AML-193 (cell line): ENCODE measurements at places on chromosomes 12 and 14.

- no peak for DNase-seq
These were observed 125.0 kb upstream of the ATP2B1 start for GRCh38 chr12:89833337-89834252.

- no peak for DNase-seq
These were observed 7.8 kb downstream of the GLI1 start for GRCh38 chr12:57467212-57467874.

DNA sequence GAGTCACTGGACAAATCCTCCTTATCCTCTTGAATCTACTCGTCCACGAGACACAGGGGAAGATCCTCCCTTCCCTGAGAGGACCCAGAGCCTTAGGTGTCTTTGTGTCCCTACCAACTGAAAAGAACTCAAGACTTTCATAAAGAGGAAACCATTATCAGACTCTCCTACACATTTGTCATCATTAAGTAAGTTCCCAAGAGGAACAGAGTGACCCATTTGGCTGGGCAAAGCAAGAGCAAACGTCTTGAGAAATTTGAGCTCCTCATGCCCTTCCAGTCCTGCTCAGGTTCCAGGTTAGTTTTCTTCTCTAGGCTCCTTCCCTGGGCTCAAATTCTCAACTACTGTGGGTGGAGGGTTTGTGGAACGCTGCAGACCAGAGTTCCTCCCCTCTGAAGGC, 5.7 kb downstream of the MLF2 start:
- DNase-seq, result no peak

GRCh38 chr14:81471062-81471461, 62.6 kb downstream of the SEL1L start:
- no peak for DNase-seq

DNA sequence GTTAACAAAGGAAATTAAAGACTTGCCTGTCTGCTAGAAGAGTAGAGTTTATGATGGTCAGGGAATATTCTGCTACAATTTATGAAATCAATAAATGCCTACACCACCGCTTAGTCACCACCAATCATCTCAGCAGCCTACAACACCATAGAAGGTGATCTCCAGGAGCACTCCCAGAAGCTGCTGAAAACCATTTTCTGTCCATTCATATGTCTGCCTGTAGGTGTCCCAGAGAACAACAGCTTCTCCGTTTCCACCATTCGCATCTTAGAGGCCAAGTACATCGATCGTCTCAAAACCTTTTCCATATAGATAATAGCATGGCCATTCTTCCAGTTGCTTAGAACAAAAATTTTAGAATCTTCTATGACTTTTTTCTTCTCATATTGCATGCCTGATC, 303.4 kb downstream of the KCNC2 start:
- DNase-seq, result no peak

GRCh38 chr14:79050787-79051727, 880.9 kb downstream of the NRXN3 start:
- DNase-seq, result no peak

DNA sequence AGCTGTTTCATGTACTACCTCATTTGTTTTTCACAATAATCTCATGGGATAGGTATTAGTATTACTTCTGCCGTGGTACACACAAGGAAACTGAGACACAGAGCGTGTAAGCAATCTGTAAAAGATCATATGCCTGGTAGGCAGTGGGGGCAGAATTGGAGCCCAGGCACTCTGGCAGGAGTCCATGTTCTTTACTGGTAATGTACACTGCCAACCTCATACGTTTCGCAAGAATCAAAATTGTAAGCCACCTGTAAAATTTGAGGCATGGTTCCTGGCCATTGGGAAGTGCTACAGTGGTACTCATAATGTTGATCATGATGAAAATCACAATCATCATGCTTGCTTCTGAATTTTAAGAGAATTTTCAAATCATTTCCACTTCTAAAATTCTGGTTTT, 40.7 kb downstream of the TMTC1 start:
- no peak for DNase-seq

GRCh38 chr14:57749267-57749666, 116.6 kb downstream of the SLC35F4 start:
- DNase-seq, result no peak

DNA sequence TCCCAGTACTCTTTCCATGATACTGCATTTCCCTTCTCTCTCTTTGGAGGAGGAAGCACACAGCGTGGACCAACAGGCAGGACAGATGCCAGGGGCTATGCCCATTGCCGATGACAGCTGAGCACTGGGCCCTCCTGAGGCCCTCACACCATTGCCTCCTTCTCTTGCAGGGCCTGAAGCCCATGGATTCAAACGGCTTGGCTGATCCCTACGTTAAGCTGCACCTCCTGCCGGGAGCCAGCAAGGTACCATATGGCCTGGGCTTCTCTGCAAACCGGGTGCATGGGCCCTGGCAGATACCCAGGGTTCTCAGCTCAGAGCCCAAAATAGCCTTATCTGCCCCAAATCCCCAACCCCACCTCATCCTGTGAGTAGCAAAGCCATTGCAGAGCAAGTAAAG, 25.2 kb upstream of the OAS1 start:
- DNase-seq, result no peak

GRCh38 chr14:91249841-91250616, 5.5 kb upstream of the GPR68 start:
- peak; percentile 93 for DNase-seq

GRCh38 chr12:75960086-75960910, 71.3 kb downstream of the PHLDA1 start:
- DNase-seq, result no peak

GRCh38 chr14:98999901-99000300, 272.1 kb downstream of the BCL11B start:
- no peak for DNase-seq

DNA sequence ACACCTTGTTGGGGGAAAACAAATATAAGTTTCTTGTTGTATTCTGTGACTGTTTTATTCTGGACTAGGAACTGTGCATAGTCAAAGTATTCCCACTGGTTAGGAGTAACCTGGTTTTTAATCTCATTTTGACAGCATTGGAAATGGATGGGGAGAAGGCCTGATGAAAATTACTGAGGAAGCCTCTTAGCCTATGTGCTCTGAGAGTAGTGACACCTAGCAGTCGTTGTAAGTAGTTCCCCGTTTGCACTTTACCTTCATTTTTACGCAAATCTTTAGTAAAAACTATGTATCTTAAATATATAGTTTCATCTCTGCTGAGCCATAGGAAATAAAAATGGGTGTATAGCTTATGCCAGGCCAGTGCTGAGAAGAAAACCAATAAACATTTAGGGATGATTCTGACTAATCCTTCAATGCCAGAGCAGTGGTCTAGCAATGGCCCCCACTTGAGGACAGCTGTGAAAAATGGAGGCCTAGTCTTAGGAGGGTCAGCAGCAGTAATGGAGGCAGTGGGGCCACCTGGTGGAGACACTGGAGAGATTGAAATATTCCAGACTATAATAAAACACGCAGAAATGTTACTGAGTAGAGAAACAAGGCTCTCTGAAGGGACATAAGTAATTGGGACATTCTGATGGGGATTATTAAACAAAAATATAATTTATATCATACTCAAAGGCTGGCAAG, 133.2 kb upstream of the NOVA1 start:
- DNase-seq, result no peak

- no peak for DNase-seq
These were observed 34.2 kb upstream of the GCH1 start for GRCh38 chr14:54936816-54937215.

GRCh38 chr12:32083489-32083888, 23.2 kb upstream of the BICD1 start:
- DNase-seq, result no peak

GRCh38 chr12:71063087-71063486, 94.7 kb downstream of the TSPAN8 start:
- DNase-seq, result no peak

DNA sequence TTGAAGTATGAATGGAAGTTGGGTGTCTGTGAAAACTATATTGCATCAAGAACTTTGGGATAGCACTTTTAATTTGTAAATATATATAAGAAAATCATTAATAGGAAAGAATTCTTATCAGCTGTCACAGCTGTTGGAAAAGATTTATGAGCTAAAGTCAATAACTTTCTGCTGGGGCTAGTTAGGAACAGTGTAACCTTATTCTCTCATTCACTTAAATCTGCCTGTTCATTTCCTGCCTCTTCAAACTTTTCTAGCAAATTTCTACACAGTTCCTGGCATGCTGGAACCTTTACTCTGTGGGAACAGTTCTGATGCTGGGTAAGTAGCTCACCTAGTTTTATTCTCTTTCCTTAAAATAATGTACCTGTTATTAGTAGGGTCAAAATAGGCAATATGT, 109.9 kb downstream of the SCN8A start:
- no peak for DNase-seq

DNA sequence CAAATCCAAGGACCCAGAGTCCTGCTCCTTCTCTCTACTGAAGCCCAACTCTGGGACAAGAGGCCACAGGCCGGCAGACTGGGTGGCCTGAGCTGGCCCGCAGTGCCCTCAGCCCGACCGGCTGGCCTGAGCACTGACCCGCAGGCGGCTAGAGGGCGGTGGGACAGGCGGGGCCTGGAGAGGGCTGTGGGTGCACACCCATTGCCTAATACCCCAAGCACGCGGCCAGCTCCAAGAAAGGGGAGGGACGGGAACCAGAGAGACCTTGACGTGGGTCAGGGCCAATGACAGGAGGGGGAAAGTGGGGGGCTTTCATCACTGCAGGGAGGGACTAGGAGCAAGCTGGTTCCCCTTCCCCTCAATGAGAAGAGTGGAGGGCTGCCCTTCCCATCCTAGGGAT, 2.0 kb upstream of the WNT10B start:
- DNase-seq, result no peak

GRCh38 chr12:14357486-14357885, 8.0 kb upstream of the ATF7IP start:
- no peak for DNase-seq

DNA sequence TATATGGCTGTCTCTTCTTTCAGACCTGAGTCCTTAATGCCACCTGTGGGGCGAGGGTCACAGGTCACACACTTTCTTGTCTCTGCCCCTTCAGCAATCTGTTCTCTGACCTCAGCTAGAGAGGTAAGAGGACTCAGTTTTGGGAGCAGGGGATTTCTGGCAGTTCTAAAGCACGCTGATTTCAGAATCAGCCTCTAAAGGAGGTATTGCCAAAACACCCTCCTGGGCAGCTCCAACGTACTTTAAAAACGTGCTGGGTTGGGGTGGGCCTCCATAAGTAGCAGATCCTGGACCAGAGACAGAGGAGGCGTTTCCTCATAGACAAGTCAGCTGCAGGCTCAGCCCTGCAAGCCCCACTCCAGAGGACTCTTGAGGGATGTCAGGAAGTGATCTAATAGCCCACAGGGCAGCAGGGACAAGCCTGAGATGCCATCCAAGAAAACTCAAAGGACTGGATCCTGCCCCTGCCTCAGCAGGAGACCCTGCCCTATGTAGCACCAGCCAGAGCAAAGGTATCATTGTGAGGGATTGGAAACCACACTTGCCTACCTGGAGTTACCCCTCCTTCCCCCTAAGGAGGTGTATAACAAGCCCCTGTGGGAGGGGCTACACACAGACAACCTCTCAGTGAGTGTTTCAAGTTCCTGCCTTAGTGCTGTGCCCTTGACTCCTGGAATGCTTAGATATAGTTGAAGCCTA, 8.5 kb downstream of the CTDSP2 start:
- DNase-seq, result no peak

- DNase-seq, result no peak
These were observed 147.3 kb downstream of the PPM1H start for GRCh38 chr12:62787611-62788010.

DNA sequence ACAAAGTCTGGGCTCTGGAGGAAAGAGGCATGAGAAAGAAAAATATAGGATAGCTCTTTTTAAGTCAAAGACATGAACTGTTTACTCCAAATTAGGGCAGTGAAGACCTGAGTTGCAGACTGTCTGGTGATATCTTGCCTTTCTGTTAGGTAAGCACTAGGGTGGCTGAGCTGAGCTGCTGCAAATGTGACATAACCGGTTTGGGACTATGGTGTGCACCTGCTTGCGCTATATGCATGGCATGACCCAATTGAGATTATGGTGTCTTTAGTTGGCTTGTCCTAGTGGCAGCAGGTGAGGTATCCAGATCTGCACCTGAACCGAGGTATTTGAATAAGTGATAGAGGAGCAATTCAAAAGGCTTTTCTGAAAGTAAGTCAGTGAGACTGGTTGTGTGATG, 345.6 kb downstream of the APAF1 start:
- no peak for DNase-seq

- DNase-seq, result no peak
These were observed 4.8 kb upstream of the AEBP2 start for GRCh38 chr12:19434538-19434937.

- DNase-seq, result no peak
These were observed 30.7 kb downstream of the PPP1R36 start for GRCh38 chr14:64580467-64580866.

- no peak for DNase-seq
These were observed 109.4 kb upstream of the NOS1 start for GRCh38 chr12:117470804-117471203.

- DNase-seq, result no peak
These were observed 8.0 kb downstream of the KRT2 start for GRCh38 chr12:52644078-52644415.

- no peak for DNase-seq
These were observed 238.8 kb downstream of the PAWR start for GRCh38 chr12:79451978-79452377.

- DNase-seq, result no peak
These were observed 239.7 kb downstream of the EMP1 start for GRCh38 chr12:13436182-13436581.

DNA sequence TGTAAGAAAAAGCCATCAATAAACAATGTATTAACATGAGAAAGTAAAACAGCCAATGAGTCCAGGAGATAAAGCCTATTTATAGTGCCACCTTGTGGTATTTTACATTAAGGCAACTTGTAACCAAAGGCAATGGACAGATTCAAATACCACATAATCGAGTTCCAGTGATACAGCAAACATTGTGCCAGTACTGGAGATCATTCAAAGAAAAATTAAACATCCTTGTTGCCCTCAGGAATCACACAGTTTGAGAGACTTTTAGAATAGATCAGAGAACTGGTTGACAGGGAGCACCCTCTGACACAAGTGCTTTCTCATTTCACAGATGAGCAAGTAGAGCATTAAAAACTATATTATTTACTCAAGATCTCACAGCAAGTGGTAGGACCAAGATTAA, 98.1 kb downstream of the DDHD1 start:
- peak; percentile 40 for DNase-seq

GRCh38 chr14:63470962-63471793, 72.0 kb downstream of the PPP2R5E start:
- peak; percentile 49 for DNase-seq

GRCh38 chr12:112826011-112826410, 34.5 kb downstream of the RPH3A start:
- DNase-seq, result no peak

DNA sequence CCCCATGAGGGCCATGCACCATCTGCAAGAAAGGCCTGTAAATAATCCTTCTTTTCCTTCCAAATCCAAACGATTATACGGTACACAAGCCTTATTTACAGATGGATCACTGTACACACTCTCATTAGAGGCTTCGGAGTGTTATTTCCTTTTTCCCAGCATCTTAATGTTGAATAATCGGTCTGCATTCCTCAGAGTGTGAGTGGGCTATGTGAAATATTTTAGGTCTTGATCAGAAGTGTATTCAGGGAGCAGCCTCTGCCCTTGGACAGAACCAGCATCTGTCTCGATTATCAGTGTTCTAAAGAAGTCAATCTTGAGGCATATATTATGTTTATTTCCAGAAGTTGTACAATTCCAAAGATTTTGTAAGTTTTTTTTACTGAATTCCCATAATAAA, 340.6 kb downstream of the SEC23A start:
- no peak for DNase-seq

GRCh38 chr12:29698756-29699155, 85.0 kb downstream of the TMTC1 start:
- DNase-seq, result no peak
